ENCODE measurements at places on chromosomes 16 and 17. TPM values are rescaled to one million over a fixed set of nuclear protein-coding genes. Genes with fewer than 3 reads are reported as not detected.

DNA sequence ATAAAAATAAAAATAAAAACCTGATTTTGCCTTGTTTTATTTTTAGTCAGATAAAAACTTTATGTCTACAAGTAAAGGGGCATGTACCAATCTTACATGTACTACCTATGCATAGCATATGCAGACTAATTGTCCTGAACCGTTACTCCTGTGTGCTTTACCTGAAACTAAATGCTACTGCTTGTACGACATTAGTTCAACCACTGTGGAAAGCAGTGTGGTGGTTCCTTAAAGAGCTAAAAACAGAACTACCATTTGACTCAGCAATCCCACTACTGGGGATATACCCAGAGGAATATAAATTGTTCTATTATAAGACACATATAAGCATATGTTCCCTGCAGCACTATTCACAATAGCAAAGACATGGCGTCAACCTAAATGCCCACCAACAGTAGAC, 426.0 kb upstream of the PMFBP1 start:
- no peak overlapping the region for H3K4me3 ChIP-seq
- H3K36me3 ChIP-seq, result no peaks in the 10 kb centered on the region
- H3K4me1 ChIP-seq, result no peaks in the 10 kb centered on the region
- DNase-seq, result no peak
- H3K27me3 ChIP-seq, result no peaks in the 10 kb centered on the region

DNA sequence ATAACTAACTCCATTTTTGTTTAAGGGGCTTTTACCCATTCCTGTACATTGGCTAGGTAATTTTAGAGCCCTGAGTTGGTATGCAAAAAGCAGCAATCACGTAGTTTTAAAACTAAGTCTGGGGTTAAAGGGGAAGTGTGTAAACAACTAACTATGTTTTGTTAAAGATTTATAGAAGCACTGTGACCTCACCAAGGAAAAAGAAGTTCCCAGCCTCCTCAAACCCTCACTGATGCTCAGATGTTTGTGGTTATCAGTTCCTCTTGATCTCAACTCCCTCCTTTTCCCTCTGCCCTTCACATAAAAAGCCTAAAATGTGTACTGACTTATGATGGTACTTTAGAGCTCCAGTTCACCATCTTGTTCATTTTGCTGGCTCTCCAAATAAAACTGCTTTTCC, 119.9 kb upstream of the IRX6 start:
- no peaks in the 10 kb centered on the region for H3K4me1 ChIP-seq
- no peaks in the 10 kb centered on the region for H3K36me3 ChIP-seq
- H3K27me3 ChIP-seq, result no peaks in the 10 kb centered on the region
- no peak for DNase-seq
- H3K4me3 ChIP-seq, result no peak overlapping the region
- H3K27ac ChIP-seq, result no peak overlapping the region

DNA sequence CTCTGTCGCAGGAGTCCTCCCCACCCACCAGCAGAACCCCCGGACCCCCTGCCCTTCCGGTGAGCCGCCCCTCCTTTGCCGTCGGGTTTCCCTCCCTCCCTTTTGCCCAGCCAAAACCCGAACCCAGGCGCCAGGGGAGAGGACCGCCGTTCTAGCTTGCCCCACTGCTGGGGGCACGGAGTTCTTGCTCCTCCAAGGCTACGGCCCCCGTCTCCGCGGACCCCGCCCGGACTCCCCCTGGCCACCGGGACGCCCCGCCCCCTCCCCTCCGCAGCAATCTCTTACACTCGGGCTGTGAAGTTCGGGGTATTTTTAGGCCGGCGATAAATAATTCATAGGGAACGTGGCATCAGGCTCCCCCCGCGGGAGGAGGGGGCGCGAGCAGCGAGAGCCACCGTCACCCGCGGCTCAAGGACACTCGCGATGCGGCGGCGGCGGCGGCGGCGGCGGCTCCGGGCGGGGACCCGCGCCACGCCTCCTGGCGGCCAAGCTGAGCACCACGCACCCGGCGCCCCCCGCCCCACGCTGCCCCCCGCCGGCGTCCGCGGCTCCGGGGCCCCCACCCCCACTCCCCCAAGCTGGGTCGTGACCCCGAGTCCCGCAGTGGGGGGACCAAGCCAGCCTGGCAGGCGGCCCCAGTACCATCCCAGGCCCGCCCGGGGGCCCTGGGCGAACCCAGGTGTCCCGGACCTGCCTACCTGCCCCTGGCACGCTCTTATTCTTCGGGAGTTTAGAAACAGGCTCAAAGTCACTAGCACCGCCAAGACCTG, at the start of gene GRIN2C:
GRIN2C (minus strand) TSS at position 427 of the 770 bp plus-strand sequence. CDS start 4,793 bp downstream, outside the sequence.
- no peak within 1 kb of the TSS for H3K4me3 ChIP-seq
- H3K27me3 ChIP-seq, result peaks cover 37% of the 10 kb centered on the region
- no peaks in the 10 kb centered on the region for H3K36me3 ChIP-seq
- peaks cover 27% of the 10 kb centered on the region for H3K4me1 ChIP-seq
- no peak within 1 kb of the TSS for H3K27ac ChIP-seq

DNA sequence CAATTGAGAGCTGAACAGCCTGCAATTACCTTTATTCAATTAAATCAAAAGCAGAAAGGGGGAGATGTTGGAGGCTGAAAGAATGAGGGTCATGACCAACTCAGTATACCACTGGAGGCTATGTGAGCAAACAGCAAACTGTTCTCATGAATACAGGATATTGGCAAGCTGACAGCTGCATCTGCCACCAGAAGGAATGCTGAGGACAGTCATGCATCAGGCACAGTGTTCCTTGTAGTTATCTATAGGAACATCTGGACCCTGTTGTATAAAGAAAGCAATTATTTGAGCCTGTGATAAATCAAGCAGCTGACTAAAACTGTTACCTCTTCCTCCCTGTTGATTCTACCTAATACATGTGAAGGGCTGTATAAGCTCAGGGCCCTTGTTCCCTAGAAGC, 2064.6 kb downstream of the TP53TG3F start:
- no peaks in the 10 kb centered on the region for H3K36me3 ChIP-seq
- DNase-seq, result no peak
- no peak overlapping the region for H3K4me3 ChIP-seq
- no peaks in the 10 kb centered on the region for H3K4me1 ChIP-seq

DNA sequence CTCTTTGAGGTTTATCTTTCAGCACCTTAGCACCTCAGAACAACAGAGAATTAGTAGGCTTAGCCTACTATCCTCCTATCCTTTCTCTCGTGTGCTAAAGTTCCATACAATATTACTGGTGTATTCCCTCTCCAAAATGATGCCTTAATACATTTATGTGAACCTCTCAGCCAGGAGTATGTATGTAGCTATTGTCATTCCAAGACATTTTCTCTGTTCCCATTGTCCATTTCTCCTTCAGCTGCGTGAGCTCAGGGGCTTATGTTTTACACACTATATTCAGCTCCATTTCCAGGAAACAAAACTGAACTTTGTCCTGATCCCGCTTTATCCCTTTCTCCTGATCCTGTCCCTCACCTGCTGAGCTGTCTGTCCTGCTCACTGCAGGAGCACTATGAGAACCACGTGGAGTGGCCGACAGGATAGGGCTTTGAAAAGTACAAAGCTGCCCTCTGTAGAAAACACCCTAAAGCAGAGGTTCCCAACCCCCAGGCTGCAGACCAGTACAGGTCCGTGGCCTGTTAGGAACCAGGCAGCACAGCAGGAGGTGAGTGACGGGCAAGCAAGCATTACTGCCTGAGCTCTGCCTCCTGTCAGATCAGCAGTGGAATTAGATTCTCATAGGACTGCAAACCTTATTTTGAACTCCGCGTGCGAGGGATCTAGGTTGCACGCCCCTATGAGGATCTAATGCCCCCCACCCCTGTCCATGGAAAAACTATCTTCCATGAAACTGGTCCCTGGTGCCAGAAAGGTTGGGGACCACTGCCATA, 55.7 kb downstream of the CENPV start:
- no peak overlapping the region for H3K4me3 ChIP-seq
- peaks cover 4% of the 10 kb centered on the region for H3K36me3 ChIP-seq
- no peak overlapping the region for H3K27ac ChIP-seq
- H3K27me3 ChIP-seq, result no peaks in the 10 kb centered on the region
- no peak for DNase-seq

- H3K4me1 ChIP-seq, result no peaks in the 10 kb centered on the region
- H3K36me3 ChIP-seq, result no peaks in the 10 kb centered on the region
- no peak for DNase-seq
Observed at GRCh38 chr16:49700251-49701064, 155.5 kb downstream of the ZNF423 start.

DNA sequence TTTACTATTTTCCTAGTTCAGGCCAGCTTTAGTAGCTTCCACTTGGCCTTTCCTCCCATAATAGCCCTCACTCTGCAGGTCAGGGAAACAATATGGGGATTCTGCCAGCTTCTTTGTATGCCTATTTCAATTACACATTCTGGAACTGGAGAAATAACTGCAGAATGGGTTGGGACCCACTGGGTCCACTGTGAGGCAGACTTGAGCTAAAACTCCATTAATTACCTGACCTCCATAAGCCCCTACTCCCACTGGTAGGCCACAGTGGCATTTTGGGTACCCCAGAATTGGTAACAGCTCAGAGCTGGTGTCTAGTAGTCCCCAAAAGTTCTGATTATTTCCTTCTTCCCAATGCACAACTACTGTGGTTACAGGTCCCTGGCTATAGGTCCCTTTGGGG, 16.7 kb upstream of the TENT4B start:
- no peaks in the 10 kb centered on the region for H3K36me3 ChIP-seq
- no peak for DNase-seq
- no peak overlapping the region for H3K27ac ChIP-seq
- no peaks in the 10 kb centered on the region for H3K4me1 ChIP-seq
- H3K27me3 ChIP-seq, result no peaks in the 10 kb centered on the region

The ZNF689 gene
- 14.5 TPM for total RNA-seq

The LITAFD gene
- total RNA-seq, result not detected

All from CD4-positive, alpha-beta memory T cell (primary cell).